Aortic smooth muscle cell (primary cell): ENCODE measurements at places on chromosomes 5 and 9. TPM values are rescaled to one million over a fixed set of nuclear protein-coding genes. Genes with fewer than 3 reads are reported as not detected.

RPS23 gene
- 3,956 and 4,129 TPM in 2 replicates for total RNA-seq

PCDHB4 gene
- 0.68 and 0.79 TPM in 2 replicates for total RNA-seq

IRX1 gene
- total RNA-seq, result 0.50 and 0.53 TPM in 2 replicates

NMUR2 gene
- not detected in 2 replicates for total RNA-seq

PSD2 gene
- 0.12 and 0.13 TPM in 2 replicates for total RNA-seq

FREM1 gene
- 0.13 and 0.56 TPM in 2 replicates for total RNA-seq

STPG3 gene
- not detected in 2 replicates for total RNA-seq

FBP2 gene
- 0.06 TPM in 1 of 2 replicates, not detected in the other for total RNA-seq

PPIC gene
- total RNA-seq, result 59.2 and 74.4 TPM in 2 replicates

TRIM36 gene
- total RNA-seq, result 0.53 and 0.75 TPM in 2 replicates

PCDHGB4 gene
- 20.1 and 26.5 TPM in 2 replicates for total RNA-seq

ZNF367 gene
- total RNA-seq, result 10.1 and 15.9 TPM in 2 replicates

NDUFAF2 gene
- 24.8 and 34.3 TPM in 2 replicates for total RNA-seq

PCDHB15 gene
- 0.53 and 0.56 TPM in 2 replicates for total RNA-seq

PCYOX1L gene
- 6.9 and 8.1 TPM in 2 replicates for total RNA-seq

UBQLN1 gene
- total RNA-seq, result 103 and 118 TPM in 2 replicates

FAM78A gene
- total RNA-seq, result 0.40 and 0.44 TPM in 2 replicates

FER gene
- total RNA-seq, result 25.5 and 36.9 TPM in 2 replicates

PGM5 gene
- 47.8 and 66.7 TPM in 2 replicates for total RNA-seq

SLC2A8 gene
- 10.0 and 11.1 TPM in 2 replicates for total RNA-seq

FLT4 gene
- 0.13 and 0.31 TPM in 2 replicates for total RNA-seq

GPRIN1 gene
- 2.4 and 3.2 TPM in 2 replicates for total RNA-seq

PRDM9 gene
- total RNA-seq, result not detected in 2 replicates

ANKRD34B gene
- not detected in 2 replicates for total RNA-seq

GRM6 gene
- not detected in 2 replicates for total RNA-seq

IL4 gene
- not detected in 2 replicates for total RNA-seq

WNT8A gene
- not detected in 2 replicates for total RNA-seq

RNF183 gene
- not detected in 2 replicates for total RNA-seq

HBEGF gene
- 4.8 and 5.8 TPM in 2 replicates for total RNA-seq

GPSM1 gene
- total RNA-seq, result 41.7 and 50.7 TPM in 2 replicates

LCN15 gene
- total RNA-seq, result not detected in 2 replicates

C1QTNF2 gene
- 3.0 and 3.9 TPM in 2 replicates for total RNA-seq

STK32A gene
- 3.4 and 5.5 TPM in 2 replicates for total RNA-seq

GNA14 gene
- total RNA-seq, result 4.4 and 5.0 TPM in 2 replicates

KCNN2 gene
- total RNA-seq, result under 0.01 and 0.25 TPM in 2 replicates

CHSY3 gene
- 11.9 and 13.2 TPM in 2 replicates for total RNA-seq

PCDHGB1 gene
- 1.8 and 4.3 TPM in 2 replicates for total RNA-seq

ANGPTL2 gene
- 44.6 and 56.7 TPM in 2 replicates for total RNA-seq

FGF10 gene
- total RNA-seq, result 0.19 and 3.0 TPM in 2 replicates

DAB2IP gene
- 25.6 and 36.7 TPM in 2 replicates for total RNA-seq

DCANP1 gene
- not detected in 2 replicates for total RNA-seq

GDA gene
- total RNA-seq, result under 0.01 TPM in 1 of 2 replicates, not detected in the other

CCDC69 gene
- total RNA-seq, result 0.93 and 1.3 TPM in 2 replicates

PCDHA8 gene
- 0.06 TPM in 1 of 2 replicates, not detected in the other for total RNA-seq

GABRA1 gene
- under 0.01 TPM in 2 replicates for total RNA-seq

ARID3C gene
- 0.31 TPM in 1 of 2 replicates, not detected in the other for total RNA-seq

IQGAP2 gene
- 1.6 and 2.2 TPM in 2 replicates for total RNA-seq

RFX3 gene
- 2.0 and 2.9 TPM in 2 replicates for total RNA-seq

SLC34A3 gene
- 0.06 and 0.13 TPM in 2 replicates for total RNA-seq

HNRNPA0 gene
- total RNA-seq, result 7.5 and 8.5 TPM in 2 replicates

PDE8B gene
- 0.06 and 0.13 TPM in 2 replicates for total RNA-seq

SPACA9 gene
- total RNA-seq, result 3.3 and 3.7 TPM in 2 replicates

IGFBPL1 gene
- total RNA-seq, result not detected in 2 replicates

SH3RF2 gene
- 1.8 and 2.3 TPM in 2 replicates for total RNA-seq

FAM174A gene
- total RNA-seq, result 22.8 and 35.1 TPM in 2 replicates

PROB1 gene
- total RNA-seq, result 0.31 and 0.40 TPM in 2 replicates

FCN2 gene
- total RNA-seq, result not detected in 2 replicates
